Effector CD4-positive, alpha-beta T cell (primary cell): ENCODE measurements at places on chromosomes 2 and 18.
A peak's percentile ranks its signal among the peaks of the same experiment; 100 is the strongest.

DNA sequence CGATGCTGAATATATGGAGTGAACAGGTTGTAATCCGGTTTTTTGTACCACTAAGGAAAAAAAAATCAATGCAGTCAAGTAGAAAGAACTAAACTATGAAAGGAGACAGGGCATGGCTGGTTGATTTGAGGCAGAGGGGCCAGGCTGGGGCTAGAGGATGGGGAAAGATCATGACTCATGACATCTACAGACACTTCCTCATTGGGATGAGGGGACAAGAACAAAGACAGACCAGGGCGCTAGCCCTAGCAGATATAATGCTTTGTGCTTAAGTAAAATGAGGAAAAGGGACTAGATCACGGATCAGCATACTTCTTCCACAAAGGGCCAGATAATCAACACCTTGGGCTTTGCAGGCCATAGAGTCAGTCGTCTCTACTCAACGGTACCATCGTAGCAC lies 55.8 kb downstream of the ST6GAL2 start:
- DNase-seq = no peak

GRCh38 chr2:10884574-10884975 lies 27.2 kb upstream of the KCNF1 start:
- DNase-seq = no peak

DNA sequence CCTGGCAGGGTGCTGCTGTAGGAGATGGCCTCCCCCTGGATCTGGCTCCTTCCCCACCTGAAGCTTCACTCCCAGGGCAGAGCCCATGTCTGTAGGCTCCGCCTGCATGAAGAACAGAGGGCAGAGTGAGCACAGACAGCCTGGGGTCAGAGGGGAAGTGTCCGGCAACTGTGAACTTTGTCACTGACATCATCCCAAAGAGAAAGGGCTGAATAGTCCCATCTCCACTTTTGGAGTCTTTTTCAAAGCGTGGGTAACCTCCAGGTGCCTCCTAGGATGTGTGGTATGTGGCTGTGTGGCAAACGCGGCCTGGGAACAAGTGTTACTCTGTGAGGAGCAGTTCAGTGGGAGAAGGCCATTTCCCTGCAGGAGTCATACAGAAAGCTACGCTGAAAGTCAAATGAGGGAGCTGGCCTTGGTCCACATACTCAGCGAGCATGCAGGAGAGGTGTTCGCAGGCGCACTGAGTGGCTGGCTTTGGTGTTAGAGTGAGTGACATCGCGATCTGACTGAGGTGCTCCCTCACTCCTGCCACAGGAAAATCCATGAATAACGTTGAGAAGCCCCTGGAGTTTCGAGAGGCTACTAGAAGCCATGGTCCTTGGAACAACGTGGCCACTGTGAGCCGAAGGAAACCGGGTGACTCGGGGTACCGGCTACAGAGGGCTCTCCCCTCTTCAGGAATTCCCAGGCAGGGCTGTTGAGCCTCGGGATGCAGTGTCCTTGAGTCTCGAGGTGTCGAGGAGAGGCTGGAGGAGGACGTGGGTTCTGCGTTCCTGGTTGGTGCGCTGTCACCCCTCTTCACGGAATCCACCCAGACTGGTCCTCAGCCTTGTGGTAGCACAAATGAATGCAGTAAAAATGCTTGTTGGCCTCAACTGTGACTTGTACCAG lies 54.7 kb downstream of the CABLES1 start:
- no peak for DNase-seq

DNA sequence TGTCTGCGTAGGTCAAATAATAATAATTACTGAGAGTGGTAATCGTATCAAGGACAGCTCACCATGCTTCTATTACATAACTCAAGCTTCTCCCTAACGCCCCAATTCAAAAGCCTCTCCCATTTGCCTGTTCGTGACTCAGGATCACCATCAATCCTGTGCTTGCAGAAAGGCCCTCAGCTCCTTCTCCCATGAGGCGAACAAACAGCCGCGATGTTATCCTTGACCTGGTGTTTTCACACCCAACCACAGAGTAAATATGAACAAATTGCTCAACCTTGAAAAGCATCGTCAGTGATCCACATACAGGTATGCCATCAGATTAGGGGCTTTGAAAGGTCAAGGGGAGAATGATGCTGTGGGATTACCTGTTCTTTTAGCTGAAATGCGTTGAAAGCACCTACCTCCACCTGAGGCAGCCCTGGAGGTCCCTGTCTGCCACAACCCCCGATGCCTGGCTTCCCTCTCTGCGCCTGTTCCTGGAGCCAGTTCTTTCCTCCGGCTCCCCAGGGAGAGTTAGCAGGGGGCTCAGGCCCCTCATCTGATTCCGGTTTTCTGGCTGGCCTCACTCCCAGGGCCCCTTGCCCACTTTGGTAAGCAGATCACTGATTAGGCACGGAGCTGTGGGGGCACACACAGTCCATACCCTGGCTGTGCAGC lies 39.1 kb upstream of the ODC1 start:
- DNase-seq = no peak

DNA sequence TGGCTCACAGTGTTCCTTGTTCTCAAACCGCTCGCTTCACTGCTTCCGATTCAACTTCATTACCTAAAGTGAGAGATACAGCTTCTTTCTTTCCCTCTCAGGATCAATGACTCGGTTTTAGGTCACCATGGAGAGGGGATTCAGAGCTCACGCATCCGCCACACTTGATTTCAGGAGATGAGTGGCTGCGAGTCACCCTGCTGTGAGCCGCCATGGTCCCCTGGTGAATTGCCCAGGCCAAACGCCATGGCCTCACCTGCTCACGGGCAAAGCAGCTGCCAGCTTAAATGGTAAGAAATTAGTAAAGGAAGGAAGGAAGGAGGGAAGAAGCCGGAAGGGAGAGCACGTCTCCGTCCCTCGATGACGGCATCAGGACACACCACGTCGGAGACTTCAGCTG lies 60.5 kb downstream of the ADNP2 start:
- DNase-seq = no peak

DNA sequence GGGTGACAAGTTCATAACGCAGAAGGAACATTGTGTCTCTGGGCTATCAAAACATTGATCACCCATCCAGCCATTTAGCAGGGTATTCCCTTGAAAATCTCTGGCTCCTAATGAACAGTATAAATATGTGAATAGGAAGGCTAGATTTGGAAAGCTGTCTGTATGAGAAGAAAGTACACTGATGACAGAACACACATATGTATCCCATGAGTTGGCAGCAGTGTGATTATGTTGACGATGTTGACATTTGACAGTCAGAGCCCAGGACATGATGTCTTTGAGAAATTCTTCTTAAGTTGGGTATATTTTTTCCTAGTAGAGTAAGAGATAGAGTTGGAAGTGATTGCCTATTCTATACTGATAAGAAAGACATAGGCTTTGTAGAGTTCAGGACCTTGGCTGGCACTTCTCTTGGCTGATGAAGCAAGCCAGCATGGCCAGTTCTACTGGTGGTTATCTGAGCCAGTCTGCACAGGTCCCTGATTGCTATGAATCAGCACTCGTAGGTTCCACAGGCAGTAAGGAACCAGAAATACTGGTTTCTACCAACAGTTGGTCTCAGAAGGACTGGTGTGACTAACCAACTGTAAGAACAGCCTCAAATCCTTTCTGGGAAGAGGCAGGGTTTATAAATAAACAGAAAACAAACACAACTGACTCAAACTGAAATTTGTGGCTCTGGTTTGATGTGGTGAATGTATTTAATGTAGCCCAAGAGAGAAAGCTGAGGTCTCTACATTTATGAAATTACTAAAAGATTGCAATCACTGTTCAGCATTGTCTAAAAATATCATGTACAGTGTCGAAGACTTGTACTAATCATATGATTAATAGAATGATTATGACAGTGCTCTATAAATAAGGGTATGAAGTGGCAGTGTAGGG lies 43.9 kb upstream of the RAPH1 start:
- no peak for DNase-seq

- DNase-seq = no peak
These were observed 92.8 kb downstream of the RTN4 start for GRCh38 chr2:54957321-54957999.

DNA sequence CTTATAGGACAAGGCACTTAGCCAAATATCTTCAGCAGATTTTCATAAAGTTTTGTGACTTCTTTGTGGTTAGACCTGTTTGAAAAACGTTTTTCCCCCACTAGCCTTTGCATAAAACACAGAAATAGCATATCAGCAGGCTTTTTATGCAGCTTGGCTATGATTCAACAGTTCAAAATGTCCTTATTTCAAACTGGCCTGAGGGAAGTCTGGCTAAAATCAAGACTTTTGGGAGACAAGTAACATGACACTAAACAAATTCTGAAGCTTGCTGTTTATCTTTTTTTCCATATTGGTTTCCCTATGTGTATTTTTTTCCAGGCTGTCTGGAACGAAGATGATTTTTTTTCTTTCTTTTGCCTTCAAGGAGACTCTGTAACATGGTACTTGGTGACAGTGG lies 95.1 kb upstream of the L3MBTL4 start:
- no peak for DNase-seq

DNA sequence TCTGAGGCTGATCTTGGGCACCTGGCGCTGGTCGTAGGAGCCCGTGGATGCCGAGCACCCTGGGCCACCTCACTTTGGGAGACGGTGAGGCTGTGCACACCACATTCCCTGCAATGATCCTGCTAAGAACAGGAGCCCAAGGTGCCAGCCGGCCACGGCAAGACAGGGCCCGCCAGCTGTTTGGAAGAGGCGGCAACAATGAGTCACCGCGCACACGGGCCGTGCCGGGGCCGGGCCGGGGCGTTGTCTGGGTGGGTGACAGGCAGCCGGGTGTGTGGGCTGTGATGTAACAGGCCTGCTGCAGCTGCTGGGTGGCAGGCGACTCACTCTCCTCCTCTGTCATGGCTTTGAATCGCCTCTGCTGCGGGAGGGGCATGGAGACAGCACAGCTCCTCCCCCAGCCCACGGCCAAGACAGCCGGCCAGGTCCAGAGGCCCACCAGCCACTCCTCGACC lies 49.7 kb upstream of the ODC1 start:
- DNase-seq = peak; percentile 65

DNA sequence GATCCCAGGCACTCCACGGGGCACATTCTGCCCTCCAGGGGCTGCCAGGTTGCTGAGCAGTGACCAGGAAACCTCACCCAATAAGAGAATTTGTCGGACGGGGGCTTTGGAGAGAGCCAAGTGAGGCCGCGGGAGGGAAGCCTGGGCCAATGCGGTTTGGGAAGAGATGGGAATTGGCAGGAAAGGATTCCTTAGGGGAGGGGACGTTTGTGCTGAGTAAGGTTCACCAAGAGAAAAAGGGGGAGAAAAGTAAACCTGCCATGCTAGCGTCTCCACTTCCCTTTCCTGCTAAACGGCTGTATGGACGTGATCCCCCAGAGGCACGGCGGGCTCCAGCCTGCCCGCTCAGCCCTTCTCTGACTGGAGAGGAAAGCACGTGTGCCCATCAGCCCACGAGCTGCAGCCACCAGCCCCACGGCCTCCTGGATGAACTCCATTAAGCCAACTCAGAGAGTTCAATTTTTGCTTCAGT lies 194.4 kb upstream of the ID2 start:
- DNase-seq = no peak

GRCh38 chr18:31247574-31248199 lies 70.3 kb upstream of the DSG1 start:
- no peak for DNase-seq

DNA sequence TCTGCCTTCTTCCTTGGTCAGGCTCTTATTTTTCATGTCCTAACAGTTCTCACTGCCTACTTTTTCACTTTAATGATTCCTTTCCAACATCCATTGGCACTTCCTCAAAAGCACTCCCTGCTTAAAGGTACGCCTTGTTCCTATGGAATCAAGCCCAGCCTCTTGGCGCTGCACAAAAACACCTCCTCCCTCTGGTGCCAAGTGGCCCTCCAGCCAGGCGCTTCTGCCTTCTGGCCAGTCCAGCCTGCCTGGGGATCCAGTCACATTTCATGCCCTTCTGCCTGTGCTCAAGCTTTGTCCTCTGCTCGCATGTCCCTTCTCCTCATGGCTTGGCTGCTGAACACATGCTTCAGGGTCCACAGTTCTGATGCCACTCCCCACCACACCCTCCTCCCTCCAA lies 6.3 kb downstream of the TPRKB start:
- DNase-seq = no peak

DNA sequence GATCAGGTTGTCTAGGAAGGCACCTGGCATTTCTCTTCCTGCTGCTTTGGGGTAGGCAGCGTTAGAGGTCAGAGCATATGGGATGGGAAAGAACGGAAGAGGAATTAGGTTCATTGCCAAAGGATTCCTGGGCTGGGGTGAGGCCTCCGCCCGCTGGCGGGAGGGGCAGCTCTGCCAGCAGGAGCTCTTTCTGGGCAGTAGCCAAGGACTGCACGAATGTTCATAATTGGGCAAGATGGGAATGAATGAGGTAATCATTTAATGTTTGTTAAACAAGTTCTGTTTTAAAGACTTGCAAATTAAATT lies 253.9 kb downstream of the AGAP1 start:
- DNase-seq = no peak
